ENCODE measurements at places on chromosomes 16 and 17. TPM values are rescaled to one million over a fixed set of nuclear protein-coding genes. Genes with fewer than 3 reads are reported as not detected.

PERCC1 gene
- 1.3 TPM for polyA plus RNA-seq

CA7 gene
- 12.1 TPM for polyA plus RNA-seq

RTN4RL1 gene
- 0.45 TPM for polyA plus RNA-seq

KRTAP3-2 gene
- polyA plus RNA-seq = not detected

ETV4 gene
- 21.6 TPM for polyA plus RNA-seq

NOG gene
- polyA plus RNA-seq = 3.0 TPM

CALB2 gene
- 1.5 TPM for polyA plus RNA-seq
